ENCODE measurements at places on chromosomes 13 and 19. TPM values are rescaled to one million over a fixed set of nuclear protein-coding genes. Genes with fewer than 3 reads are reported as not detected.

The CCL25 gene
- total RNA-seq, result not detected

DNA sequence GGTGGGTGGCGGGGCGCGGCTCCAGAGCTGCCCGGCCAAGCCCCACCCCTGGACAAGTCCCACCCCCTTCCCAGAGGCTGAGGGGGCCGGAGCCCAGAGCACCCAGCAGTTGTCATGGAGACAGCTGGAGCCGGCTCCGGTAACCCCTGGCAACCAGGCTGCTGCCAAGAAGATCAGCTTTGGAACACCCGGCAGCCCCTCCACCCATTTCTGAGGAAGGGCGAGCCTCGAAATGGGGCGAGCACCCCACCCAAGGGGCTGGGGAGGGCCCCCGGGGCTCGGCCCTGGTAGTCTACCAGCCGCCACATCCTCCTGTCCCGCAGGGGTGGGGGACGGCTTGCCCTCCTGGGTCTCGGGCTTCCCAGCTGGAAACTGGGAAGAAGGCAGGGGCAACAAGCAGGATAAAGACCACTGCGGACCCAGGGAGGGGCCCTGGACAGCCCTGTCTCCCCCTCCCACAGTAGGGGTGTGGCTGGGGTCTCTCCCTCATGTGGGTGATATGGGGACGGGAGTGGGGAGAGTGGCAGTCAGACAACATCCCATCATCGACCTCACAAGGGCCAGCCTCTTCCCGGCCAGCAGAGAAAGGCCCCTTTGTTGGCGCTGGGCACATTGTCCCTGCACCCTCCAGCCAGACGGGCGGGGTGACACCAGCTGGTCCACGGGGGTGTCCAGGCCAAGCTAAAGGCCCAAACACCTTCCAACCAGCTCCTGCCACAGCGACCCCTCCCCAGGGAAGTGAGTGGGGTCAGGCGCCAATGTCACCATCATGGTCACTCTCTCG, 1.5 kb downstream of the CERS1 start:
- no peak for DNase-seq
- H3K36me3 ChIP-seq, result peaks cover 5% of the 10 kb centered on the region
- peaks cover 49% of the 10 kb centered on the region for H3K27me3 ChIP-seq
- H3K27ac ChIP-seq, result no peak overlapping the region
- peaks cover 24% of the 10 kb centered on the region for H3K4me1 ChIP-seq

- H3K27ac ChIP-seq, result peak within 1 kb of the TSS; percentile 99
- H3K36me3 ChIP-seq, result no peaks in the 10 kb centered on the region
- no peaks in the 10 kb centered on the region for H3K27me3 ChIP-seq
- peak within 1 kb of the TSS; percentile 95 for H3K4me3 ChIP-seq
Observed at GRCh38 chr13:74134221-74134776, at the start of gene KLF12. TSS of gene KLF12 (minus strand) at chr13:74134404.

- H3K36me3 ChIP-seq, result no peaks in the 10 kb centered on the region
- H3K4me3 ChIP-seq, result no peak overlapping the region
- no peak for DNase-seq
- H3K27ac ChIP-seq, result no peak overlapping the region
Observed at GRCh38 chr13:78183732-78184131, 265.1 kb upstream of the EDNRB start.

- DNase-seq, result no peak
- no peaks in the 10 kb centered on the region for H3K36me3 ChIP-seq
- no peak overlapping the region for H3K27ac ChIP-seq
- peaks cover 4% of the 10 kb centered on the region for H3K27me3 ChIP-seq
Observed at GRCh38 chr13:45915686-45916439, 64.3 kb upstream of the SIAH3 start.

DNA sequence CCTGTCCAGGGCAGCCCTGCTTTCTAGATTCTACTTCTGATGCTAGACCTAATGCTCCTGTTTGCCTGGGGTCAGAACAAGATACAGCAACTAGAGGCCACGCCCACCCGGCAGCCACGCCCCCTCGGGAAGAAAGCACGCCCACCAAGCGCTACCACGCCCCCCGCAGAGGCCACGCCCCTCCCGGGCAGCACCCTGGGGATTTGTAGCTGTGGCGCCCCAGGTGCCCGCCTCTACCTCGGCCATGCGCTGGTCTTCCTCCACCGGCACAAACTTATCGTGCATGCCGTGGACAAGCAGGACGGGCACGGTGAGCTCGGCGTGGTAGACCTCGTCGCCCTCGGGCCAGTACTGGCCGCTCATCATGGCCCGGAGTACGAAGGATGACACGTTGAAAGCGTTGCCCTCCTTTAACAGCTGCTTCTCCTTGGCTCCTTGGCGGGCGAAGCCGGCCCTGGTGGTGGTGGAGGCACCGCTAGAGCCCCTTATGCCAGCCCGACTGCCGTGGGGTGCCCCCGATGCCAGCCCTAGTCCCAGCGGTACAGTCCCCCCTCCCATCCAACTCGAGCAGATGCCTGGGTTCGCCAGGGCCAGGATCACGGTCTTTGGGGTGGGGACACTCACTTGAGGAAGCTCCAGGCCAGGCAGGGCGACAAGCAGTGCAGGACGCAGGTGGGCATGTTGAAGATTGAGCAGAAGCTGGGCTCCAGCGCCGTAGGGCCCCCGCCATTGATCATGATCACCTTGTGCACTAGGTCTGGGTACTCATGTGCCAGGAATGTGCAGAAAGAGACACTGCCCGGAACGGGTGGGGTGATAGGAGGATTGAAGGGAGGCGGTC, 9.0 kb downstream of the ABHD8 start:
- H3K4me3 ChIP-seq, result no peak overlapping the region
- H3K4me1 ChIP-seq, result peaks cover 14% of the 10 kb centered on the region
- H3K36me3 ChIP-seq, result peaks cover 27% of the 10 kb centered on the region
- no peak overlapping the region for H3K27ac ChIP-seq
- no peak for DNase-seq
- no peaks in the 10 kb centered on the region for H3K27me3 ChIP-seq

DNA sequence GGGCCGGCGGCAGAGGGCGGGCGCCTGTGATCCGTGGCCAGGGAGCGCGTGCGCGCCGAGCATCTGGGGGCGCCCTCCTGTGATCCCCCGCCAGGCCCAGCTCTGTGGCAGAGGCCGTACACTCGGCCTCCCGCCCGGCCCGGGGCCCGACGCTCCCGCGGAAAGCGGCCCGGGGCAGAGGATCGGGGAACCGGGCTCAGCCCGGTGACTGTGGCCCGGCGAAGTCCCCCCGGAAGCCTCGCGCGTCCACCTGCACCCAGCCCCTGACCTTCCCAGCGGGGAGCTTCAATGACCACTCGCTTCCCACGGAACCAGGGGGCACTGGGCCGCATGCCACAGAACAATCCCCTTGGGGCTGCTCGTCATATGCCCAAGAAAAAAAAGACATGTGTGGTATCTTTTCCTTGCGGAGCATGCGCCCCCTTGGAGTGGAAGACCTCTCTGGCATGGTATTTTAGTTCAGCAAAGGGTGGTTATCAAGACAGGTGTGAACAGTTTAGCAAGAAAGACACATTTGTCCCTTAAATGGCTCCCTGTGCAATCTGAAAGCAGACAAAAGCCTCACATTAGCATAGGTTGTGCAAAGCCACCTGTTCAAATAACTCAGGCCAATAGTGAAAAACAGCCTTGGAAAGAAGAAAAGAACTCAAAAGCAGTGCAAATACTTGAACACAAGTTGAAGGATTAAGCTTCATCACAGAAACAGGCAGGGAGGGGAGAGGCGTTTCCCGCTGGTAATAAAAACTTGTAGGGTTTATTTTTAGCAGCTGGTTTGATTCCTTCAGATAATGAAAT, 290.9 kb upstream of the SOX21 start:
- peaks cover 48% of the 10 kb centered on the region for H3K27me3 ChIP-seq
- H3K36me3 ChIP-seq, result no peaks in the 10 kb centered on the region
- peaks cover 6% of the 10 kb centered on the region for H3K4me1 ChIP-seq
- peak overlapping the region; percentile 42 for H3K4me3 ChIP-seq
- no peak for DNase-seq
- no peak overlapping the region for H3K27ac ChIP-seq

Data from left ventricle myocardium inferior (tissue), 1 donor.